ENCODE measurements at places on chromosomes 4 and X.

DNA sequence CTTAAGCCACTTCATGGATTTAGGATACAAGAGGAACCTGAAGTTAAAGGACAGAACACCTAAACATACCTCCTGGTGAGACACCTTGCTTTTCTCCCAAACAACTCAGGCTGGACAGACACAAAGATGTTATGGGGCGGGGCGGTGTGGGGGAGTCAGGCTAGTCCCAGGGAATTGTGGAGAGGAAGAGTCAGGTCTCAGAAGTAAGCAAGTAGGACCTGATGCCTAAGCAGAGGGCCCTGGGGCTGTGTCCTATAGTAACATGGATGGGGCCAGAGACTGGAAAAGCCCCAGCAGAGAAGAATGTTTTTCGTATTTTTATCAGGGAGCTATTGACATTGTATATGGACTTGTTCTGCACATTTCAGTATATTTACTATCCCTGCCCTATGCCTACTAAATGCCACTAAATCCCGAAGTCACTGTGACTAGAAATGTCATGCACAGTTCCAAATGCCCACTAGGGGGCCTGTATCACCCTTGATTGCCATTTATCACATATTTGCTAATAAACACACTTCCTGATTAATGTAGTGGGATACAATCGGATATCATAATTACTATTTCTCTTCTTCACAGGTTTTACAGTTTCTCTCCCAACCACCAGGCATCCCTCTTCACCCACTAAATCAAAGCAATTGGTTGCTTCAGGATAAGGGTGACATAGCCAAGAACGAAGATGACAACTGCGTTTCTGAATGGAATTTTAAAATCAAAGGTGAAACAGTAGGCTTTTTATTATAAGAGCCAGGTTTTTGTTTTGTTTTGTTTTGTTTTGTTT lies 23.8 kb upstream of the ARHGAP10 start:
- DNase-seq: peak; percentile 51

GRCh38 chr4:70008771-70009170 lies 13.0 kb downstream of the STATH start:
- no peak for DNase-seq

GRCh38 chrX:625137-625691 lies 5.4 kb upstream of the SHOX start:
- peak; percentile 70 for DNase-seq

GRCh38 chr4:86895692-86896488 lies 3.7 kb upstream of the C4orf36 start:
- DNase-seq: peak; percentile 65
